ENCODE measurements at places on chromosomes 11 and 22.

DNA sequence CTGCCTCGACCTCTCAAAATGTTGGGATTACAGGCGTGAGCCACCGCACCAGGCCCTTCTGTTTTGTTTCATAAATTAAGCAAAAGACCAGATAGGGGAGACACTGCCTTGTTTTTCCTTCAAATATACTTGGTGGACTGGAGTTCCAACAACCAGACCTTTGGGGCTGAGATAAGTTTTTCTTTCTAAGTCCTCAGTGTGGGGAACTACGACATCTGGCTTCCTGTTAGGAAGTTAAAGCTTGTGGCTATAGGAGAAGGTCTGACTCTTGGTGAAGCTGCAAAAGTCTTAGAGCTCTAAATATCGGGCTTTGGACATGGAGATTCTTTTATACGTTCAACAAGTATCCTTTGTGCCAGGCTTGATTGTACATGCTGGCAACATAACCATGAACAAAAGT is 64.1 kb upstream of the EED start:
- no peak for DNase-seq

DNA sequence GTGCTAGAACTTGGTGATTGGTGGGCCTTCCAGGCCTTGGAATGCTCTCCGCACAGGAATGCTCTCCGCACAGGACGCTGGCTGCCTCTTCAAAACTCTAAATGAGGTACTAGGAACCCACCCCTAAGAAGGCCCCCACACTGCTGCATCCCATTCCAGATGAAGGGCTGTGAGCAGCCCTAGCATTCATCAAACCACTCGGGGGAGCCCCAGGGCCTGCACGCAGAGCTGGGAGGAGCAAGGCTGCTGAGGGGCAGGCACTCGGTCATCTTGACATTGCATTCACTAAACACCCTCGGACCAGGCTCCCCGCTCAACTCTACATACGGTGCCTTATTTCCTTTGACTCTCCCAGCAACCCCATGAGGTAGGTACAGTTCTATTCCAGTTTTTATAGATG is 49.2 kb upstream of the EMID1 start:
- DNase-seq, result no peak

DNA sequence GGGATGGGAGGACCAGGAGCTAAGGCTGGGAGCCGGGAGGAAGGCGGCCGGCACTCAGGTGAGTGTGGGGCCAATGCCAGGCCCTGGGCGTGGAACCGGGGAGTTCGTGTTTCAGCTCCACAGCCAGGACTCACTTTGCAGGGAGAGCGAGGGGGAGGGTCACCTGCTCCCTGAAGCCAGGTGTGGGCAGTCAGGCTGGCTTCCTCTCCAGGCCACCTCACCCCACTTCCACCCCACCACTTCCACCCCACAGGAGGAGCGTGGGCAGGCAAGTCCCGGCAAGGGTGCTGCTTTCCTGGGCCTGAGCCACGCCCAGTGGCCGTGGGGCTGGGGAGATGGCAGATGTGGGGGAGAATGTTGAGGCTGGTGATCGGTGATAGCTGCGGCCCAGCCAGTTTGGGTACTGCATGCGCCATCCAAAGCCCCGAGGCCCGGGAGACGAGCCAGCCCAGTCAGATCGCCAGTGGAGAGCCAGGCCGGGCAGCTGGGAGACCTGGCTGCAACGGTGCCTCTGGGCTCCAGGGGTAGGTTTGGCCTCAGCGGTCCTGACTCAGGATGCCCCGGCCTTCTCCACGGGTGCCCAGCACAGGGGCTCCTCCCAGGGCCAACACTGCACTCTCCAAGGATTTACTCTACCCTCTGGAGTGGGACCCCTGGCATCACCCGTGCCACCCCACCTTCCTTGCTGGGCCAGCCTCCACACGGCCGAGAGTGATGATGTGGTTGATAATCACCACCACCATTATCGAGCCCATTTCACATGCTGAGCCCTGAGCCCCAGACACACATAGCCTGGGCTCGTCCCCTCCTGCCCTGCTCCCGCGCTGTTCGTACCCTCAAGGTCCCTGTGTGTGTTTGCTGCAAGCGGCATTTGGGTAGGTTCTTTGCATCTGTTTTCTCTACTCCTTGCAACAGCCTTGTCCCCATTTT is 93.8 kb downstream of the WNT7B start:
- DNase-seq, result no peak

GRCh38 chr11:35089666-35090065 is 49.3 kb upstream of the CD44 start:
- DNase-seq, result no peak

GRCh38 chr22:48811885-48812284 is 1015.8 kb downstream of the BRD1 start:
- no peak for DNase-seq

DNA sequence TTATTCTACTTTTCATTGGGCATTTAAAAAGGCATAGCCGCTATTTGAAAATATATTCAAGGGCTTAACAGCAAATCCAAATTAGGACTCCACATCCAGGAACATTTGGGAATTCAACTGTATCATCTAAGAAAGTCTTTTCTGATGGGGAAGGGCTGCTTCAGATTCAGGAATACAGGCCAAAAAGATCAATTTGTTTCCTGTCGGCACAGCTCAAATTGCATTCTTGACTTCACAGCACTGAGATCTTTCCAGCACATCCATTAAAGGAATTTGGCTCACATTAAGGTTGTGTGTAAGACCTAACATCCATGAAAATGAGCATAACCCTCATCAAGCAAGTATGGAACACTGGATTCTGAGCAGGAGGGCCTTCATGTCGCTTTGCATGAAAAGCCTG is 1169.5 kb upstream of the CCDC90B start:
- DNase-seq, result no peak

DNA sequence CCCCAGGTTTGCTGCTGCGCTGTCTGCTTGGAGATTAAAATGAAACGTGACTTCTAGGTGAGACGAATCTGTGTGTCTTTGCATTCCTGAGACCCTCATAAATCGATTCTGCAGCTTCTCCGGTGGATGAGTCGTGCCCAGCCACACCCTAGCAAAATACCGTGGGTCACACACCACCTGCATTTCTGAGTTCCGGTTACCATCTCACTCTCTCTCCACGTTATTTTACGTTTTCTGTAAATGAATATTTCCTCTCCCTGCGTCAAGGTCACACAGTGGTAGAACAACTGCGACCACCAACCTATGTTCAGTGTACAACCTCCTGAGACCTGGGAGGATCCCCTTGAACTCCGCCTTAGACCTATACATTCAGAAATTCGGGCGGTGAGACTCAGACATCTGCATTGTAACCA is 1.1 kb downstream of the YWHAH start:
- DNase-seq, result no peak

DNA sequence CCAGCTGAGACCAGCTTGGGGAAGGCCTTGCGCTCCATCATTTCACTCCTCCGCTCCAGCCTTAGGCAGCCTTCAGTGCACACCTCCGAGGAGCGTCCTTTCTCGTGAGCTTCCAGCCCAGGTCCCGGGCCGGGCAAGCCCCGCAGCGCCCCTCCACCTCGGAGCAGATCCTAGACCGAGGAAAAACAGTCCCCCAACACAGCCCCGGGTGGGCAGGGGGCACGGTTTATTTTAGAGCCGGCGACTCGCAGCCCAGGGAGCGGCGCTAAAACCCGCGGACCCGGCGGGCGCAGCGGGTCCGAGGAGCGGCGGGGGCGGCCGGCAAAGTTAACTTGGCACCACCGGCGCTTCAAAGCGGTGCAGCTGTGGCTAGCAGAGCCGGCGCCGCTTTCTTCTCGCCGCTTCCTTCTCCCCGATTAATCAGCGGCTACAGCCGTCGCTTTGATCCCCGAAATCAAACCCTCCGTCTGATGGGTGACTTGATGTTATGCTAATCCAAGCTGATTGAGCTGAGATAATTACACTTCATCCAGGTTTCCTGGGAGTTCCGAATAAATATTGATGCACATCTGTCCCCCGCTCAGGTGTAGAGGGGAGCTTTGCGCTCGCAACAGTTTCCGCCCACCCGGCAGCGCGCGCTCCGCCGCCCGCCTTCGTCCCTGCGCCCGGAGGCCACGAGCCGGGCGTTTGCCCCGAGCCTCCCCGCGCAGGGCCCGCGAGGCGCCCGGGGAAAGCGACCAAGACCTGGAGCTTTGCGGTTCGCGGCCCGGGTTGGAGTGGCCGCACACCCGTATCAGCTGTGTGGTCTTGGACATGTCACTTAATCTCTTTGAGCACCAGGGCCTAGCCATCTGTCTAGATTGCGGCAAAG is 192.7 kb downstream of the BUD13 start:
- DNase-seq, result no peak

DNA sequence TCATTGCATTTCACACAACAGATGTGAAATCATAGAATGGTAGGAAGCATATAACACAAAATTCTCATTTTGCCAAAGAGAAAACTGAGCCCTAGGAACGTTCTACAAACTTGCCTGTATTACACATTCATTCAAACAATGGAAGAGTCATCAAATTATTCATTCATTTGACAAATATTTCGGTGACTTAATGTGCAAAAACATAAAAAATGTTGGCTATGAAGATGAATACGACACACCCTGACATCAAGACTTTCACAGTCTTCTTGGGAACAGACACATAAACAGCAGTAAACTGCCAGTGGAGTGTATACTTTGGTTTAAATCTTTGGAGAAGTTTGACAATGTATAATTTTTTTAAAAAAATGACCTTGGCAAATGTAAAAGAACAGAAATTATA is 20.4 kb upstream of the C11orf87 start:
- DNase-seq, result no peak

DNA sequence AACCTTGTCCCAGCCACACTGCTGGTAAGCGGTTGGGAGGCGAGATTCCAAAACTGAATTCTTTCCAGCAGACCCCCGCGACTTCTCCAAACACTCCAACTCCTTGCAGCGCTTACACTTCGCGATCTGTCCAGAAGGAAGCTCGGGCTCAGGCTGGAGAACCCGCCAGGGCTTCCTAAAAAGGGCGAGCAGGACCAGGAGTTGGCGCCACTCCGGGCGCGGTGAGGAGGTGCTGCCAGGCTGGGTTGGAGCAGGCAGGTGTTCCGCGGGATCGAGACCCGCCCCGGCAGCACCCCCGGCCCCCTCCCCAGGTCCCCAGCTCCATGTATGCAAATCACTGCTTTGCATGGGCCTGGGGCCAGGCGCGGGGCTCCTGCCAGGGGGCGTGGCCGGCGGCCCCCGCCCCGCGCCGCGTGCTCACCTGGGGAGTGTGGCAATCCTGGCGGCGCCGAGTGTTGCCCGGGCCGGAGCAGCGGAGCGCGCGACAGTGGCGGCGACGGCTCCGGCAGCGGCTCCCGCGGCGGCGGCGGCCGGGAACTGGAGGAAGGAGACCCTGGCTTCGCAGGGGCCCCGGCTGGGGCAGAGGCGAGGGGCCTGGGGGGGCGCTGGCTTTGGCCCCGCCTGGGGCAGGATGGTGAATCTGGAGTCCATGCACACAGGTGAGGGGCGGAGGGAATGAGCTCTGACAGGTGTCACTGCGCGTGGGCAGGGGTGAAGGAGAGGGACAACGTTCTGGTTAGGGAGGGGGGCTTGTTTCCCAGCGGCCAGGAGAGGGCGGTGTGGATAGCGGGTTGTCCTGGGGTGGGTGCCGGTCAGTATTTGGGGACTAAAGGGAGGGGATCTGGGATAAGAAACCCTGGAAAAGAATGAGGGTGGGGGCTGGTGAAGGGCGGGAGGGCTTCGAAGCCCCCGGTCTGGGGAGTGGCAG is at the start of gene POU2F3:
Gene POU2F3, plus strand, starts transcription at position 428 of the 928 bp plus-strand sequence. Its CDS starts 204 bp downstream, at position 632.
- DNase-seq, result no peak

All from T-cell (primary cell).